Kidney capillary endothelial cell (primary cell): ENCODE measurements at places on chromosomes 3 and 15.

DNA sequence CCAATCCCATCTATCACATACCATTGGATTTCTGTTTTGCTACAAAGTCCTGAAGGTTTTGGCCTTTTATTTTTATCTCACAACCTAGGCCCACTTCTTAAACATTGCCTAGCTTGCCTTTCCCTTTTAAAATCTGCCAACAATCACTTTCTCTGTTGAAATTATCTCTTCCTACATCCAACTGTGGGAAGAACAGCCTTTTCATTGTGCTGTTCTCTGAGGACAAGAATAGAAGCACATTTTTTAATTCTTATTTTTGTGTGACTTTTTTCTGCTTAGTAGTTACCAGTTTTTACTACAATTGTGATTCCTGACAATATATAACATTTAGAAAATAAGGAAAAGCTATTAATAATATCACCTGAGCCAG is 159.2 kb downstream of the CNTN6 start:
- DNase-seq: no peak

DNA sequence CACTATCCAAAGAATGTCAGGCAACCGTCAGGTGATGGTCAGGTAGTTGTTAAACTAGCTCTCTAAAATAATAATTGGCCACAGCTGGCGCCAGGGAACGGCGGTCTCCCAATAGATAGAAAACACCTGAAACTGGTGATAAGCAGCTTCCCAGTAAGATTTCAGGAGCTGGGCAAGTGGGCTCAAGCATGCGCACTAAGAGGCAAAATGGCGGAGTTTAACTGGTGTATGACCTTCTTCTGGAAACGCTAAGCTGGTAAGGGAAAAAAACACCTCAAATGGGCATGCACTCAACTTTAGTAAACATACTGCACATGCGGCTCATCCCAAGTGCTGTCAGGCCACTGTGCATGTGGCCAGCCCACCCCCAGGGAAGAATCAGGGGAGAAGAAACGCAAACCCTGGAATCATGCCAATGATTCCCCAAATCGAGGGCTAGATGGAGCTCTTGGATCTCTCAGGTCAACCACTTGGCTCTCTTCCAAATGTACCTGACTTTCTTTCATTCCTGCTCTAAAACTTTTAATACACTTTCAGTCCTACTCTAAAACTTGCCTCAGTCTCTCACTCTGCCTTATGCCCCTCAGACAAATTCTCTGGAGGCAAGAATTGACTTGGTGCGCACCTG is 195.0 kb downstream of the ZNF621 start:
- peak; percentile 12 for DNase-seq

- DNase-seq: peak; percentile 87
These were observed at the start of the genes GLT8D1 and SPCS1 for GRCh38 chr3:52705688-52706686. Gene GLT8D1 (minus strand): TSS chr3:52705791. CDS start chr3:52700460, 5,331 bp downstream. Gene SPCS1 (plus strand): TSS chr3:52706106. CDS start chr3:52706247, 141 bp downstream.

GRCh38 chr15:90497912-90498311 is 31.8 kb upstream of the CRTC3 start:
- no peak for DNase-seq

DNA sequence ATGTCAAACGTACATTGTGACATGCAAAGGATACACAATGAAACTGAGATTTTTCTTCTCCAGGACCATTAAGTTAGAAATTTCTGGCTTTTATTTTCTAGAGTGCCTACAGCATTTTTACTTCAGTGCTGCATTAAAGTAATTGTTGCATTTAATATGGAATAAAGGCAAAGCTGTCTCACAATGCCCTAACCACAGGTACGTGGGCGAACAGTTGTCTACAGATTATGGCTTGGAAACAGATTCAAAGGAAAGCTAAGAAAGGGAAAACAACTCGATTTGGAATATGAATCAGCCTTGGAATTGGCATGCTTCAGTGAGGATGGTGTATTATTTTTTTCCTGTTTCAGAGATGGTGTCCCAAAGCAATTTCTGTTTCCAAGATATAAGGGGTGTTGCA is 79.1 kb upstream of the TUSC7 start:
- DNase-seq: no peak
